ENCODE measurements at places on chromosomes 2 and 18.

GRCh38 chr18:57754577-57755338, 48.4 kb downstream of the ATP8B1 start:
- no peak for DNase-seq

GRCh38 chr2:30257266-30258214, 26.2 kb downstream of the LBH start:
- no peak for DNase-seq

- DNase-seq: no peak
Measured at GRCh38 chr2:78682781-78683180, 342.7 kb upstream of the REG3G start.

GRCh38 chr2:85578243-85579180, 1.1 kb downstream of the VAMP8 start:
- no peak for DNase-seq

GRCh38 chr2:42249284-42249683, 80.1 kb downstream of the EML4 start:
- DNase-seq: no peak

GRCh38 chr2:111958901-111959300, 60.5 kb downstream of the MERTK start:
- no peak for DNase-seq

DNA sequence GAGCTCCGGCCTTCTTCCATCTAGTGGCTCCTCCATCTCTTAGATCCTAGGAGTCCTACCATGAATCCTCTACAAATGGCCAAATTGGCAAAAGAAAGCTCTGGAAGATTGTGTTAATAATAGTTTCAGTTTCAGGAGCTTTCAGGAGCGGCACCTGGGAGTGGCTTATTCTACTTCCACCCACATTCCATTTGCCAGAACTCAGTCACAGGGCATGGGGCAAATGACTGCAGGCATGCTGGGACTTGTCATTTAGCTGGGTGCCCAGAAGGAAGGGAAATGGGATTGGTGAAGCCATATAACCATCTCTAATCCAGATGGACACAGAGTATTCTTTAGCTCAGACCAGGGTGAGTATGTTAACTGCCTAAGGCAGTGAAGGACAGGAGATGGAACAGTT, 3.6 kb upstream of the LRATD1 start:
- DNase-seq: no peak

- DNase-seq: no peak
Measured at GRCh38 chr2:40433736-40434135, 18.2 kb downstream of the SLC8A1 start.

DNA sequence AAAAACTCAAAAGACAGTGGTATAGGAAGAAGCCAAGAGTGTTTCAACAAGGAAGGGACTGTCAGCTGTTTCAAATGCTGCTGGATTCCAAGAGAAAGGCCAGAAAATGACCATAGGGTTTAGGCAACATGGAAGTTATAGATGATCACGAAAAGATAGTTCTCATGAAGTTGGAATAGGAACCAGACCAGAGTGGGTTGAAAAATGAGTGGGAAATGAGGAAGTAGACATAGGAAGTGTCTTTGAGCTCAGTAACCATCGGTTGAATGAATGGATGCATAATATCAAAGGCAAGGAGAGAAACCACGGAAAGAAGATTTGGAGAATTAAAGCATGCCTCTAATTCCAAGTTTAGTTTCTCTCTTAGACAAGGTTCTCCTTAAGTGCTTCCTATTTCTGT, 1.3 kb downstream of the NCAPH start:
- no peak for DNase-seq

- DNase-seq: no peak
Measured at GRCh38 chr2:187168720-187169713, 279.0 kb downstream of the CALCRL start.

DNA sequence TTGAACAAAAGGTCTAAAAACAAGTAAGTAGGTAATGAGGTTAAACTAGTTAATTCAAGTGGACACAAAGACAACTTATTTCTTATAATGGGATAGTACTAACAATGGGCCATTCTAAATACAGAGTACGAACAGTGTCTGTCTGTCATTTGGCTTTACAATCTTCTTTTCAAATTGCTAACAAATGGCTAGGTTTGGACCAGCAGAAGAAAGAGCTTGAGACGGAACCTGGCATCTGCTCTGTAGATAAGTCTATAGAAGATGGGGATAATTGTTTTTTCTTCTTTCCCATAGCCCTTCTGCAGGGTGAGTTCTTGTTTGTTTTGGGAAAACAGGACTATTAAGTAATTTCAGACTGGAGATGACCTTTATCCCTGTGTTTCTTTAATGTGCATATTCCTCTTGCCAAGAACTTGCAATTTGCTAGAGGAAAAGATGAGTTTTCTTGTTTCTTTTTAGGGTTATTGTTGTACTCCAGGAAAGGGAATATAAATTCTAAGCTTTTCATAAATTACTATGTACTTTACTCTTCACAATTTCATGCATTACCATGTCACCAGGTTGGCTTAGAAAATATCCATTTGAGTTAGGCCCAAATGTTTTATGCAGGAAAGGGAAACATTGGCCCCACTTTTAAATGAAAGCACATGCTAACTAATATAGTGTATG, 500.5 kb upstream of the SYT4 start:
- DNase-seq: no peak

DNA sequence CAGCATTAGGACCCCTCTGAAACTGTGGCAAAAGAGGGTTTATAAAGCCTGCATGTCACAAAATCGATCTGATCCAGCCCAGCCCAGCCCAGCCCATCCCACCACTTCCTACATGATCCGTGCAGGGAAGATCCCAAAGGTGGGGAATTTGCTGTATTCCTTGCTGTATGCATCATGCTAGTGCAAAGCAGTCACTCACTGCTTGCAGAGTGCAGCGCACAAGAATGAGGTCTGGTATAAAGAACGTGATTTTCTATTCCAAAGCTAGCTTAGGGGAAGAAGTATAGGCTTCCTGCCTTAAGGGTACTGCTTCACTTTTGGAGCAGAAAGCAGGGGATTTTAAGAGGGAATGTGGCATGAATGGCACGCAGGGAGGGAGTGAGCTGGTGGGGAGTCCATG, 18.9 kb upstream of the SERPINB11 start:
- DNase-seq: no peak

DNA sequence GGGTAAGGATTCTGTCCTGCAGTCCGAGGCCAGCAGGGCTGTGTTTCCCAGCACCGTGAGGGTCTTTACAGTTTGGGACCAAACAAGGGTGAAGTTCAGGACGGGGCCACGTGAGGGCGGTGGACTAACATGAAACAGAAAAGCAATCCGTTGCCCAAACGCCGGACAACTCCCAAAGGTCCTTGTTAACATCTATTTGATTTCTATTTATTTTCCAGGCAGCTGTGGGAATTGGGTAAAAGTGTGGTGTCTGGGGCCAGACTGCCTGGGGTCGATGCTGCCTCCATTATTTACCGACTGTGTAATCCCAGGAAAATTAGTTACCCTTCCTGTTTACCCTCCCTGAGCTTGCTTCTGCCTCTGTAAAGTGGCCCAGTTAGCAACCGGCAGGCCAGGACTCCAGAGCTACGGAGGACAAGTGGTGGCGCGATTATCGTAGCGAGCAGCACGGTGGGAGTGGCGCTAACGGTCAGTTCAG, 66.3 kb upstream of the TCF7L1 start:
- DNase-seq: peak; percentile 3

- no peak for DNase-seq
Measured at GRCh38 chr2:231353469-231353868, 42.0 kb upstream of the B3GNT7 start.

GRCh38 chr2:85862426-85862825, 26.4 kb downstream of the ST3GAL5 start:
- no peak for DNase-seq

Measured in activated CD8-positive, alpha-beta memory T cell treated with anti-CD3 and anti-CD28 coated beads for 1 hour (primary cell).